Stomach (tissue), 19 donors: ENCODE measurements at places on chromosomes 3 and 15. TPM values are rescaled to one million over a fixed set of nuclear protein-coding genes. Genes with fewer than 3 reads are reported as not detected.

GRCh38 chr3:176328666-176329065 lies 868.6 kb downstream of the TBL1XR1 start:
- no peak for DNase-seq
- no peaks in the 10 kb centered on the region for H3K36me3 ChIP-seq
- H3K27ac ChIP-seq: no peak overlapping the region
- H3K4me3 ChIP-seq: no peak overlapping the region
- no peaks in the 10 kb centered on the region for H3K4me1 ChIP-seq
- H3K27me3 ChIP-seq: no peaks in the 10 kb centered on the region

DNA sequence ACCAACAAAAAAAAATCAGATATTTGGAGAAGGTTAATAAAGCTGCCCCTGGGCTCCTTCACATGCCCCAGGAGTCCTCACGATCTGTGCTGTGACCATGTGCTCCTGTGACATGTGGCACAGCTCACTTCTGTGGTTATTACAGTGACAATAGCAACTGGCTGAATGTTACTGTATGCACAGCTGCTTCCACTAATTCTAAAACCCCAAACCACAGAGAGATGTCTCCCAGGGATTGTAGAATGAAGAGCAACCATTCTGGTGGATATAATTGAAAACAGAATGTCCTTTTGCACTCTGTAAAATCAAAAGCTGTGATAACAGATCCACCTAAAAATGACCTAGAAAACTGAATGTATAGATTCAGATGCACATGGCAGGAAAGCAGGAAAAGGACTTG lies 489.2 kb upstream of the CNTN4 start:
- no peaks in the 10 kb centered on the region for H3K36me3 ChIP-seq
- H3K27ac ChIP-seq: no peak overlapping the region
- H3K27me3 ChIP-seq: no peaks in the 10 kb centered on the region
- H3K4me3 ChIP-seq: no peak overlapping the region
- H3K4me1 ChIP-seq: no peaks in the 10 kb centered on the region

DNA sequence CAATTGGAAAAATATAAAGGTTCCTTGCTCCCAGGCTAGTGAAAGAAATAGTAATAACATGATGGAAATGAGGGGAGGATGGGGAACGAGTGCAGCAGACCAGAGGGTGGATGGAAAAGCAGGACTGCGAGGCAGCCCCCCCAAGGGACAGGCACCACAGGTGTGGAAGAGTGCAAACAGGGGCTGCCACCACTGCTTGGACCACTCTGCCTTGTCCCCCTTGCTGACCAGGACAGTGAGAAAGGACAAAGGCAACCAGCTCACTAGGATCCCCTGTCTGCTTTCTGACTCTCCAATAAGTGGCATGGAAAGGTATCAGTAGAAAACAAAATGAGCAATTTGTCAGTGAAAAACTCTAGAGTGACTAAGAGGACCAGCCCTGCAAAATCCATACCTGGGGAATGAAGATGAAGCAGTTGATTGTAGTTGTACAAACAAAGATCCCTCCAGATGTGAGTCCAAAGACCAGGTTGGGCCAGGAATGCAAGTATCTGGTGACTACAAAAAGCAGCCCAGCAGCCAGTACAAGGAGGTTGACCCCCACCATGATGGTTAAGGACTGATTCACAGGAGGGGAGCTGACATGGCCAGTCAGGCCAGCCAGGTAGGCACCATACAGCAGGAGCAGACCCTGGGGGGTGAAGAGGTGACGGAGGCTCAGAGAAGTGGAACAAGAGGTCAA lies 86.6 kb upstream of the GSK3B start:
- no peak overlapping the region for H3K4me3 ChIP-seq
- DNase-seq: no peak
- no peaks in the 10 kb centered on the region for H3K36me3 ChIP-seq
- H3K27ac ChIP-seq: no peak overlapping the region
- no peaks in the 10 kb centered on the region for H3K4me1 ChIP-seq

DNA sequence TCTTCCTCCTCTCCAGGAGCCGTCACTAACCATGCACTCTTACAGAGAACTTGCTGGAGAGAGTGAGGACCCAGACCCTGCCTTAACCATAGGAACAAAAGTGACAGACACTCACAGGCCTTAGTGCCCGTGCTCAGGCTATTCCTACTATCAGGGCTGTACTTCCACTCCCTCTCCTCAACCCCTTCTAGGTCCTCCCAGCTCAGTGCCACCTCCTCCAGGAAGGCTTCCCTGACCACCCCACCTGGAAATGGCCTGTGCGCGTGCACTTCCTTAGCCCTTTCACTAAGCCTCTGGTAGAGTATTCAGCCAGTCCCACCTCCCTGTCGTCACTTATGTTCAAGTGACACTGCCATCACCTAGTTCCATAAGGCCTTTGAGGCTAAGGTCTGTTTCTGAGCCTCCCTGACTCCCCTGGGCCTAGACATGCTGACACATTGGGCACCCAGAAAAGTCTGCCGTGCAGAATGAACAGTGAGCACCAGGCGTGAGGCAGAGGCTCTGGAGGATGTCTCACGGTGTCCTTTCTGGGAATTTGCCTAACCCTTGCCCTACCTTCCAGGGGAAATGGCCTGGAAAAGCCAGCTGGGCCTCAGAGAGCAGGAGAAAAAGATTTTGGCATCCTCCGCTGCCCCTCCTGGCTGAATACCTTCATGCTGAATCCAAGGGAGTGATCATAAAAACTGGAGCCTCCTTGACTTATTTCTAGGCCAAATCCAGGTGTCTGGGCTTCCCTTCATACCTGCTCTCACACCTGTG lies 108.6 kb upstream of the SMAD3 start:
- no peak for DNase-seq

- no peaks in the 10 kb centered on the region for H3K4me1 ChIP-seq
- peaks cover 56% of the 10 kb centered on the region for H3K36me3 ChIP-seq
- H3K27me3 ChIP-seq: no peaks in the 10 kb centered on the region
- no peak overlapping the region for H3K4me3 ChIP-seq
- DNase-seq: no peak
- H3K27ac ChIP-seq: no peak overlapping the region
Observed at GRCh38 chr3:182905623-182906022, 74.7 kb downstream of the DCUN1D1 start.

DNA sequence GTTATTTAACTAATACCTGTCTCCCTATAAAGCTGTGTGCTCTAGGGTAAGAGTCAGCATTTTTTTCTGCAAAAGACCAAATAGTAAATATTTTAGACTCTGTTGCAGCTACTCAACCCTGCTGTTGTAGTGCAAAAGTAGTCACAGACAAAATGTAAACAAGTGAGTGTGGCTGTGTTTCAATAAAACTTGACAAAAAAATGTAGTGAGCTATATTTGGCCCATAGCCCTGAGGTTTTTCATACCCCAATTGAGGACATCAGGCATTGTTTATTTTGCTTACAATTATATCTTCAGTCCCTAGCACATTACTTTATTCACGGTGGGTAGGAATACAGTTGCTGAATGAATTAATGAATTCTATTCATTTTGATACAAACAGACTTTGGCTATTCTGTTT lies 58.7 kb upstream of the TBC1D5 start:
- no peak overlapping the region for H3K4me3 ChIP-seq
- H3K27ac ChIP-seq: no peak overlapping the region
- DNase-seq: no peak

GRCh38 chr3:45551214-45552010 lies 43.1 kb upstream of the LIMD1 start:
- H3K4me1 ChIP-seq: peaks cover 40% of the 10 kb centered on the region
- H3K4me3 ChIP-seq: no peak overlapping the region
- DNase-seq: peak; percentile 83
- H3K36me3 ChIP-seq: peaks cover 10% of the 10 kb centered on the region
- no peaks in the 10 kb centered on the region for H3K27me3 ChIP-seq

GRCh38 chr3:179771797-179772196 lies 119.0 kb downstream of the USP13 start:
- H3K4me1 ChIP-seq: no peaks in the 10 kb centered on the region
- H3K27ac ChIP-seq: no peak overlapping the region
- no peak overlapping the region for H3K4me3 ChIP-seq
- no peaks in the 10 kb centered on the region for H3K27me3 ChIP-seq

- no peak overlapping the region for H3K27ac ChIP-seq
- H3K4me1 ChIP-seq: no peaks in the 10 kb centered on the region
- no peak for DNase-seq
- H3K36me3 ChIP-seq: no peaks in the 10 kb centered on the region
- no peak overlapping the region for H3K4me3 ChIP-seq
- H3K27me3 ChIP-seq: no peaks in the 10 kb centered on the region
Observed at GRCh38 chr3:158453865-158454264, 117.1 kb upstream of the MLF1 start.

DNA sequence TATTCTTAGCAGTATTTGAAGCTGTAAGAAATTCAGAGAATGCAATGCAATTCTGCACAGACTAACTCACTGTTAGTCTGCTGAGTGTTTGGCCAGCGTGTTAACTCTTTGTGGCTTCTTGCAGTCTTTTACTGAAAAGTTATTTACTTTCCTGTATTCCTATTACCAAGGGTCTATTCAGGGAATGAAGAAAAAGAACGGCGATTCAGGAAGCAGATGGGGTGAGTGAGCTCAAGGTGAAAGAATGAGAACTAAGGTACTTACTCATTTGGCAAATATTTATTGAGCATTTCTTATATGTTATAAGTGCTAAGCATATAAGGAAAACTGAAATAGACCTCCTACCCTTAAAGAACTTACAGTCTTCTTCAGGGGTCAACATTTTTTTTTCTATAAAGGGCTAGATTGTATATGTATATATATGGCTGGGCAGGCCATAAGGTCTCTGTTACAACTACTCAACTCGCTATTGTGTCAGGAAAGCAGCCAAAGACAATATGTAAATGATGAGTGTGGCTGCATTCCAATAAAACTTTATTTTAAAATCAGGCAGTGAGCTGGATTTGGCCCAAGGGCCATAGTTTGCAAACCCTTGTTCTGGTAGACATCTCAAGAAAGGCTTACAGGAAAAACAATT lies 271.9 kb upstream of the GADL1 start:
- H3K36me3 ChIP-seq: no peaks in the 10 kb centered on the region
- no peaks in the 10 kb centered on the region for H3K4me1 ChIP-seq
- DNase-seq: peak; percentile 70
- H3K27me3 ChIP-seq: no peaks in the 10 kb centered on the region
- H3K4me3 ChIP-seq: no peak overlapping the region

The ULK3 gene
- total RNA-seq: 25.0 TPM

The CCDC33 gene
- 0.73 TPM for total RNA-seq

The NRG4 gene
- total RNA-seq: 30.4 TPM

The NDN gene
- 7.6 TPM for total RNA-seq

The SAMD7 gene
- total RNA-seq: not detected

The PYGO1 gene
- not detected for total RNA-seq

The ELP6 gene
- total RNA-seq: not detected

The RTF1 gene
- total RNA-seq: 39.3 TPM

The BSN gene
- total RNA-seq: 1.9 TPM
